ENCODE measurements at places on chromosomes 2 and 18.

DNA sequence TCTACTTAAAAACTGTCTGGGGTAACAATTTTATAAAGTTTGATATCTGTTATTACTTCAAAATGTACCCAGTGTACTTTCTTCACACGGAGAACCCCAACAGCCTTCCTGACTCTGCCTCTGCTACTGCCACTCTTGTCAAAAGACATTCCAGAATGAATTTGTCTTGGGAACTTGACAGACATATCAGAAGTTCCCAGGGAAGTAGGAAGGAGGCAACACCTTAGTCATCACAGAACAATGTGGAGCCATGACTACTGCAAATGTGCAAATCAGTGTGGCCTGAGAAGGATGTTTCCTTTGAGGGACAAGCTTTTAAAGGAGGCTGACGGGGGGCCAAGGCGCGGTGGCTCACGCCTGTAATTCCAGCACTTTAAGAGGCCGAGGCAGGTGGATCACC lies 133.8 kb upstream of the RNF152 start:
- no peak for DNase-seq

DNA sequence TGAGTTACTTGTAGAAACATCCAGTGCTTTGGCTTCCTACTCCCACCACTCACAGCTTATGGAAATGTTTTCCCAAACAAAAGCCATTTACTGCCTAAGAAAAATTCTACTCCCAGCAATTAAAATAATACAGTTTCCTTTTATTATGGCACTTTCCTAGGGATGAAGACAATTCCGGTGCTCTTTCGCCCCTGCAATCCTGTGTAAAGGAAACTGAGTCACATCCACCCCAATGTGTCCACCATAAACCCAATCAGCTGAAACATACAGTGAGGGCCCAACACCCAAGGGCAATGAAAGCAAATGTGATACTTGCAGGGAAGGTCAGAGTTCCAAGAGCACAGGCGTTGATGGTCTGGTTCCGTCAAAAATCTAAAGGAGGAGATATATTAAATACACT lies 62.0 kb upstream of the ST3GAL5 start:
- DNase-seq: no peak

DNA sequence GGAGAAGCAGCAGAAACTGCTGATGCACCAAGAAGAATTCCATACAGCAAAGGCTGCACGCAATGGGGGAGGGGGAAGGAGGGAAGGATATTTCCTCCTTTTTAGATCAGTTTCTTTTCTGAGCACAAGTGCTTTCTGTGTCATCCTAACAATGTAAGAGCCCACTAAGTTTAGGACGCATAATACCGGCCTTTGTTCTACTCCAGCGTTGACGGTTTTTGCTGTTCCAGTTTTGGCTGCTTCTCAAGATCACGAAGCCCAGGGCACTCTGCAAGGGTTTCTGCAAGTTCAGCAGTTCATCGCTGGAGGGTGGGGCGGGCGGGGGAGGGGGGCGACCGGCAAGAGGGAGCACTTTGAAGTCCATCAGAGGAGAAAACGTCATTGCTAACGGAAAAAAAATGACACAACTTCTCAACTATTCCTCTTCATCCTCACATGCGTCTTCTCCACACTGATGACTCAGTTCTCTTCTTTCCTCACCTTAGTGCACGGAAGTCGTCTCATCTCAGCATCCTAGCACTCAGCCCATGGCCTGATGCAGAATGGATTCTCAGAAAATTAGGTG lies 8.7 kb downstream of the FAM178B start:
- DNase-seq: no peak

GRCh38 chr18:40055262-40055661 lies 1899.8 kb upstream of the PIK3C3 start:
- no peak for DNase-seq

GRCh38 chr2:21072477-21073242 lies 28.8 kb upstream of the APOB start:
- DNase-seq: no peak

DNA sequence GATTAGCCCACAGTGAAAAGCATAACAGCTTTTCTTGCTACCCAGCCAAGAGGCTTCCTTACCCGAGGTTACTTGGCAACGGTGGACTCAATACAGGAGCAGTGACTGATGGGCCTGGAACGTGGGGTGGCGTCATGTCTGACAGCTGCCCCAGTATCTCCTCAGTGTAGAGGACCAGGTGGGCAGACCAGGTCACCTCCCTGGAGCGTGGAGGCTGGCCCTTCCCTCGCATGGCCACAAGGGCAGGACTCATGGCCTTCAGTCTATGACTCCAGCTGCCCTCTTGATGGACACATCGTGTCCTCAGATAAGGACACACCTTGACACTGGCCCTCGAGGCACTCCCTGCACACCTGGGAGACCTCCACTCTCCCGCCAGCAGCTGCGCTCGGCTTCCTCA lies 6.4 kb downstream of the ASPRV1 start:
- DNase-seq: no peak

- DNase-seq: no peak
These were observed 711.9 kb upstream of the ID2 start for GRCh38 chr2:7969756-7970515.

DNA sequence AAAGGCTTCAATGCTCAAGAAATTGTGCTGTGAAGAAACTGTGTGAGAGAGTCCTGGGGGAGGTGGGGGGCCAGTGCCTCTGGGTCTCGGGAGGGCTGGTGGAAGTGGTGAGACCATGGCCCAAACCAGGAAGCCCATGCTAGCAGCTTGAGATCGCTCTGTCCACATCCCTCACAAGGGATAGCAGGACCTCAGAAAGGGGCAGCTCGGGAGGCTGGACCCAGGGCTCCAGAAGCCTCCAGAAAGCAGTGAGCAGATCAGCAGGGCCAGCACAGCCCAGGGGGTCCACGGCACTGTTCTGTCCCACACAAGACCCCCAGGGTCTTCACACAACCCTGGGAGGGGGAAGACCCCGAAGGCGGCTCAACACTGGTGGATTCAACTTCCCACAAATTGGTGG lies 24.1 kb downstream of the ST8SIA5 start:
- peak; percentile 7 for DNase-seq

GRCh38 chr2:161208527-161209139 lies 48.4 kb downstream of the TANK start:
- no peak for DNase-seq

GRCh38 chr2:191995285-191995684 lies 148.4 kb upstream of the CAVIN2 start:
- no peak for DNase-seq

DNA sequence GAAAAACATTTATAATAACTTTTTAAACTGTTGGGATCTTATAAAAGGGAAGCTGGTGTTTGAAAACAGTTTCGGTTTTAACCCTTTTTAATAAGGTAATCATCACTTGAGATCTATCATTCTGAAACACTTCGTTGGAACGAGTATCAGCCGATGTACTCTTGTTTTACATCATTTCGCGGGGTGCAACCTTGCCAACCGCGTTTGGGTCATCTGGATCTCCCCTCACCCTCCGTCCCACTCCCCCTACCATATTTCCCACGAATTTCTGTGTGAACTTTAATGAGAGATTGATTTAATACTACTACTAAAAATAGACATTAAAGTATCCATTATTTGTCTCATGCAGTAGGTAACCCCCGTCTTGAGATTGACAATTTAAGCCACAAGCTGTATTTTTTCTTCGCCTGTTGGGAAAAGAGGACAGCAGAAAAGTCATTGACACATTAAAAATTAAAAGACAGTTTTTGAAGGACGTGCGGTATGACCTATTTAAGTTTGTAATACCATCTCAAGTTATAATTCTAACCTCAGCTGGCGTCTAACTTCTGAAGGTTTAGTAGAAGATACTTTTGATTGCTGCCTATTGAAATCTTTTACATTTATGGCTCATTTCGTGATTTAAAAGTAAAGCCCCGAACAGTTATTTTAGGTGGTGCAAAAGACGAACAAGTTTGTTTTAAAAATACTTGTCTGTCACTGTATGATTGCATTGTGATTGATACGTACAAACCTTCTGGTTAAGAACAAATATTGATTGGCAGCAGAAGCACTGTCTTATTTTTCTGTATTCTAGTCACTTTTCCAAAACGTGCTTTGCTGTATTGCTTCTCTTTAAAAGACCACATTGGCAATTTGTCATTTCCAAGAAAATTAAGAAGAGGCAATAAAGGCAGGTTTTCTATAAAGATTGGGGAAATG lies 1.5 kb downstream of the CREB1 start:
- no peak for DNase-seq

DNA sequence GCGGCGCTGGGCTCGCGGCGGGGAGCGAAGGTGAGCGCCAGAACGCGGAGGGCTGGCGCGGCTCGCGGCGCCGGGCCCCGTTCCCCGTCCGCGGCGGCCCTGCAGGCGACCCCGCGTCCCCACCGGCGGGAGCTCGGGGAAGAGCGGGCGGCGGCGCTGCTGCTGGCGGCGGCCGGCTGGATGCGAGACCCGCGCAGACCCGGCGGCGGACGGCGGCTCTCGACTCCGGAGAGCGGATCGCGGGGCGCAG lies 213 bp downstream of the DOK6 start:
- no peak for DNase-seq

DNA sequence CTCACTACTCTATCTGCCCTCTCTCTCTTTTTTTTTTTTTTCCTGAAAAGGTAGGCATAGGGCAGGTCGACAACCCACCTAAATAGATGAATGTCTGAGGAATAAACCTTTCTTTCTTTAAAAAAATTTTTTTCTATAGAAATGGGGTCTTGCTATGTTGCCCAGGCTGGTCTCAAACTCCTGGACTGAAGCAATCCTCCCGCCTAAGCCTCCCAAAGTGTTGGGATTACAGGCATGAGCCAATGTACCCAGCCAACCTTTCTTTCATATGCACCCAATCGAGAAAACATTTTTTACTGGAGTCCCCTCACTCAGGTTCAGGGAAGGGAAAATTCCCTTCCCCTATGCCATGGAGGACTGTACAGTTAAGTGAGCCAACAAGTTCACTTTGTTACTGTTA lies 31.0 kb downstream of the CFAP210 start:
- DNase-seq: no peak

GRCh38 chr2:175500255-175500654 lies 318.7 kb upstream of the ATP5MC3 start:
- no peak for DNase-seq

GRCh38 chr2:239369631-239370161 lies 31.1 kb downstream of the HDAC4 start:
- no peak for DNase-seq

DNA sequence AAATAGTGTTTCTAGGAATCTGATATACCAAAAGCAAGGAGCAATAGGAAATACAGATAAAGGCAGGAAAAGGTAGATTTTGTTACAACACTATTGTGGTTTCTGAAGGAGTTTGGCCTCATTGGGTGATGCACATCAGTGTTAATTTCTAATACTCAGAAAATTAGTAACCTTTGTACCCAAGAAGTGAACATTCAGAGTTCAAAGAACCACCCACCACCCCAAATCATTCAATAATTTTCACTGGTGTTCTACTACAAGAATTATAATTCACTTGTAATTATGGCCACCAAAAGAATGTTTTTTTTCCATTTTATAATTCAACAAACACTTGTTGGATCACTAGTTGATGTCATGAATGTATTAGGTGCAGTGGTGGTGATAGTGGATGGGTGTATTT lies 183.3 kb downstream of the UBE2E3 start:
- no peak for DNase-seq

GRCh38 chr2:19806591-19806990 lies 95.2 kb downstream of the TTC32 start:
- no peak for DNase-seq

DNA sequence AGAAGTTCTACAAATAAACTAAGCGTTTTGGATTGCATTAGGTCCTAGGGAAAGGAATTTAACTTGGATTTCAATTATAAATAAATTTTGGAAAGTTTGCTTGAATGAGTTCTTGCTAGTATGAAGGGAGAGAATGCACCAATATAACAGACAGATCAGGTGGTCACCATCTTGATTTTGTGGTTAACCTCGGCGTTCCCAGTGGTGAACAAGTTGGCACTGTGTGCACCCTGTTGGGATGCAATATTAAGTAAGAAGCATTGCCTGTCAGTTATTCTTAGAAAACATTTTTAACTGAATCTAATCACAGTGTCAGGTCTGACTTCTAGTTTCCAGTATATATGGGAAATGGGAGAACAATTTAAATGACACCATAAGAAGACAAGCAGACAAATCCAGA lies 673.4 kb downstream of the SLC4A3 start:
- no peak for DNase-seq

DNA sequence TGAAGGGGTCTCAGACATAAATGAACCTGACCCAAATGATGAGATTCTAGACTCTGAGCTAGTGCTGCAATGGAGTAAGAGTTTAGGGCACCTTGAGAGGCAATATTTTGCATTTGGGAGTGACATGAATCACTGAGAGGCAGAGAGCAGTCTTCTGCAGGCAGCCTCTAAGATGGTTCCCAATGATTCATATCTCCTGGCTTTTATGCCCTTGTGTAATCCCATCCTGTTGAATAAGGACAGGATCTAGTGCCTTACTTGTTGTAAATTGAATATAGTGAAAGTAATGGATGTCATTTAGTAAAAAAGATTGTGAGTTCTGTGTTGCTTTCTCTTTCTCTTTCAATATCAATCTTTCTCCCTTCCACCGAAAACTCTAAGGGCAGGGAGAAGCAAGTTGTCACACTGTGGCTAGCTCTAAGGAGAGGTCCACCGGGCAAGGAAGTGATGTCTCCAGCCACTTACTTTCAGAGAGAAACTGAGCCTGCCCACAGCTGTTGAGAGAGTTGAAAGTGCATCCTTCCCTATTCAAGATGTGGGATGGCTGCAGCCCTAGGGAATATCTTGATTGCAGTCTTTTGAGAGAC lies 144.7 kb downstream of the TRIB2 start:
- no peak for DNase-seq

- DNase-seq: no peak
These were observed 135.5 kb downstream of the FHOD3 start for GRCh38 chr18:36432880-36433555.

- DNase-seq: no peak
These were observed 129.7 kb downstream of the TGIF1 start for GRCh38 chr18:3579701-3580100.

DNA sequence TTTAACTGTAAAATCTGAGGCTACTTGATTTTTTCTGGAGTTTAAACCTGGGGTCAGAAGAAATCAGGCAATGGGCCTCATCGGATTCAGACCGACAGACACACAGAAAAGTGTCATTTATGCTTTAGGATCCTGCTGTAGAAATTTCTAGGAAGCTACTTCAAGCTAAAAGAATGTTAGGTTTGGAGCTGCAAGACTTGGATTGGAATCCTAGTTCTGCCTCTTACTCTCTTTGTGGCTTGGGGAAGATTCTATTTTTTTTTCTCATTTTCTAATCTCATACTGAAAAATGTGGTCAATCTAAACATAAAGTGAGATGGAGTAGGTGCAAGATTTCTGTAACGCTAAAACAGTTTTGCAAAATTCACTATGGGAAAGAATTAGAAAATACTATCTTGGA lies 48.8 kb upstream of the KCNE4 start:
- no peak for DNase-seq

DNA sequence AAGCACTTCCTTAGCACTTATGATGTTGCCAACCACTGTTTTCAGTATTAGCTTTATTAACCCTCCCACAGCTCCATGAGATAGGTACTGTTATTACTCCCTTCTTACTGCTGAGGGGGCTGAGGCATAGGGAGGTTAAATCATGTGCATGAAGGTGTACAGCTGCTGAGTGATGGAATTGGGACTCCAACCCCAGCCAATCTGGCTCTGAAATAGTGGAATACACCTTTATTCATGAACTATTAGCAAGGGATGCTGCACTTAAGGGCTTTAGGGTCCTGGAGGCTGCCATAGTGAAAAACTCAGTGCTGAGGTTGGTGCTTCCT lies 19.2 kb downstream of the SMARCAL1 start:
- DNase-seq: no peak

GRCh38 chr18:47333926-47334635 lies 82.6 kb upstream of the SKOR2 start:
- no peak for DNase-seq

Data from left lobe of liver (tissue), 2 donors.